ENCODE measurements at places on chromosomes 1 and 21. TPM values are rescaled to one million over a fixed set of nuclear protein-coding genes. Genes with fewer than 3 reads are reported as not detected.

Gene S100A4
- total RNA-seq = 130 TPM

Gene ZNF326
- total RNA-seq = 16.3 TPM

GRCh38 chr1:188023206-188023605 is 1194.5 kb downstream of the PLA2G4A start:
- no peak for DNase-seq

DNA sequence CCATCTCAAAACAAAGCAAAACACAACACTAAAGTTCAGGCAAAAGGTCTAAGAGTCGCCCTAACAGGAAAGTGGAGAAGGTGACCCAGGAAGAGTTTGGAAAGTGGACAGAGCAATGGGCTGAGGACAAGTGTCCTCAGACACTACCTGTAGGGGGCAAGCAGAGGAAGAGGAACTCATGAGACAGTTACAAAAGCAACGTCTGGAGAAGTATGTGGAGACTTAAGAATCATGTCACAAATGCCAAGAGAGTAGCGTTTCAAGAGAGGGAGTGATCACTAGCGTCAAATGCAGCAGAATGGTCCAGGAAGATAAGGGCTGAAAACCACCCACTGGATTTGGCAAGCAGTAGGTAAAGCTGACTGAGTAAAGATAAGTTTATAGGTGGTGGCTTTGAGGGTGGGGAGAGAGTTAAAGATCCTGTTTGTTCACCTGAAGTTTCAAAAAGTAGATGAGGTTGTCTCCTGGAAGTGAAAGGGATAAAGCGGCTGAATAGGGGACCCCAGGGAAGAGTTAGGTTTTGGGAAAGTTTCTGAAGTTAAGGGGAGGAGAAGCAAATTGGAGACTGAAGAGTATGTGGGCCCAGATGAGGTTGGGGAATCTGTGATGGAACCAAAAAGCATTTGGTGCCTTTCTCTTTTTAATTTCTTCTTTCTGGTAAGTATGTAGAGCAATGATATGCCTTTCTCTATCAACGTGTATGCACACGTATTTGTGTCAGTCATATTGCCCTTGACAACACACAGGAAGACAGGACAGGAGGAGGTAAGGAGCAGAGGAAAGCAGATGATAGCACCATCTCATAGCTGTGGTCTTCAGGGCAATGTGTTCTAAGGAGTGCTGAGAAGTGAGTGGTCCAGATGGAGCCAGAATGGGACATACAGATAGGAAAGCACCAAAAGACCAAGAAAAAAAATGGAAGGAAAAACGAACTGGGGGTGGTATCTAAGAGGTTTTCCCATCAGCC is 3.1 kb downstream of the BSDC1 start:
- DNase-seq = no peak

DNA sequence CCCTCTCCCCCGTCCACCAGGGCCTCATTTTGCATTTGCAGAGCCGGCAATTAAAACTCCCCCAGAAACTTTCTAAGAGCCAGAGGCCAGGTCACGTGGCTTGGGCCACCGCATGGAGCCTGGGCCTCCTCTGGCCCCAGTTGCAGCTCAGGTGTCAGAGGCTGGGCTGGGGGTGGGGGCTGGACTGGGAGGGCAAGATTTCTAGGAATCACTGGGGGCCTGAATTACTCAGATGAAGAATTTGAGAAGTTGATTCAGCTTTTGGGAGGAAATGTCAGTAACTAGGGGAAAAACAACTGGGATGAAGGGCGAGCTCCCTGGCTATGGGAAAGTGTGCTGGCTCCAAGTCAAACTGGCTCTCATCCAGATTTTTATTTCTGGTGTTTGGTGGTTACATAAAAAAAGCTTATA is 151.0 kb downstream of the CDC7 start:
- DNase-seq = peak; percentile 70
